Kidney tubule cell (primary cell): ENCODE measurements at places on chromosomes 7 and 10.

- DNase-seq = peak; percentile 46
Observed at GRCh38 chr7:120725376-120726039, 132.4 kb downstream of the TSPAN12 start.

- no peak for DNase-seq
Observed at GRCh38 chr10:21261842-21262294, 263.6 kb downstream of the SKIDA1 start.

- DNase-seq = peak; percentile 43
Observed at GRCh38 chr7:28533731-28534531, 121.6 kb downstream of the CREB5 start.

DNA sequence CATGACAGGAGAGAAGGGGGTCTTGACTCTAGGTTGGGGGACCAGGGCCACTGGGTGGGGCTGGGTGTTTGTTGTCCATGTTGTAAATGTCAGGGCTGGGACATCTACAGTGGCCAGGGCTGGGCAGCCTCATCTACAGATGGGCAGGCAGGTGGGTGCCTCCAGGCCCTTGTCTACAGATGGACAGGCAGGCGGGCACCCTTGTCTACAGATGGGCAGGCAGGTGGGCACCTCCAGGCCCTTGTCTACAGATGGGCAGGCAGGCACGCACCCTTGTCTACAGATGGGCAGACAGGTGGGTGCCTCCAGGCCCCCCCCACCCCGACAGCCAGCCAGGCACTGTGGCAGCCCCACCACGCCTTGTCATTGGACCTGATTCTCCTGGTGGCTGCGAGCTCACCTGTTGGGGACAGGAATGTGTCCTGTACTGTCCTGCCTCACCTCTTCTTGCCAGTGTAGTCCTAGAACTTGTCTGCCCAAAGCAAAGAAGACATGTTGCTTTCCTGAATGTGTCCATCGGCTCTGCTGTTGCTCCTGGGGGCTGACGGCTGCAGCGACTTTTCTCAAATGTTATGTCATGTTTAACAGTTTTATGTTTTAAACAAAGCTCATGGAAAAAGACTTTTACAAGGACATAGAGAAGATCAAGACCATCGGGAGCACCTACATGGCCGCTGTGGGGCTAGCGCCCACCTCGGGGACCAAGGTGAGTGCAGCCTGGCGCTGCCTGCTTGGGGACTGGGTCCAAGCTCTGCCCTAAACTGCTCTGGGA lies 129.9 kb downstream of the ADCY1 start:
- no peak for DNase-seq

- no peak for DNase-seq
Observed at GRCh38 chr7:143205560-143206293, 16.1 kb upstream of the TAS2R40 start.

DNA sequence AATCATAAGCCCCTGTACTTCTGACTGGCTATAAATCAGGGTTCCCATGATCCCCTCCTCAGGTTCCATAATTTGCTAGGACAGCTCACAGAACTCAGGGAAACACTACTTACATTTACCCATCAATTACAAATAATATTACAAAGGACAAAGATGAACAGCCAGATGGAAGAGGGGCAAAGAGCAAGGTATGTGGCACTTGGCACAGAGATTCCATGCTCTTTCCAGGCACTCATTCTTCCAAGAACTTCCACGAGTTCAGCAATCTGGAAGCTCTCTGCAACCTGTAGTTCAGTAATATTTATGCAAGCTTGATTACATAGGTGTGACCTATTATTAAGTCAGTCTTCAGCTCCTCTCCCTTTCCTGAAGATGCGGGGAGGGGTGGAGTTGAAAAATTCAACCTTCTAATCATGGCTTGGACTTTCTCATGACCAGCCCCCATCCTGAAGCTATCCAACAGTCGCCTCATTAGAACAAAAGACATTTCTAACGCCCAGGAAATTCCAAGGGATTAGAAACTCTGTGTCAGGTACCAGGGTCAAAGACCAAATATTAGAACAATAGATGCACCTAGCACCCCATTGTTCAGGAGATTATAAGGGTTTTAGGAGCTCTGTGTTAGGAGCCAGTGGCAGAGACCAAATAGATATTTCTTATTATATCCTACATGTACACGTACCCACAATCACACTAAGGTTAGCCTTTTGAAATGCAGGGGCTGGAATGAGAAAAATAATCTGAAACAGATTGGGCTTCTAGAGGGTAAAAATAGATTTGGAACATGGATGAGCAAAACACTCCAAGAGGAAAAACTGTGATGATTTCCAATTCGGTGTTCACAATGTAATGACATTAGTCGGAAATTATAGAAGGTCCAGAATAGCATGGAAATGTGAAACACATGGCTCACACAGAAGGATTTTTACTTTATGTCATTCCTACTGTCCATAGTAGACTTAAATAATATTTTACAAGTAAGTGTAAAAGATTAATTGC lies 7.0 kb downstream of the ANKMY2 start:
- DNase-seq = no peak

- DNase-seq = no peak
Observed at GRCh38 chr7:143909863-143910262, 7.9 kb upstream of the TCAF1 start.

DNA sequence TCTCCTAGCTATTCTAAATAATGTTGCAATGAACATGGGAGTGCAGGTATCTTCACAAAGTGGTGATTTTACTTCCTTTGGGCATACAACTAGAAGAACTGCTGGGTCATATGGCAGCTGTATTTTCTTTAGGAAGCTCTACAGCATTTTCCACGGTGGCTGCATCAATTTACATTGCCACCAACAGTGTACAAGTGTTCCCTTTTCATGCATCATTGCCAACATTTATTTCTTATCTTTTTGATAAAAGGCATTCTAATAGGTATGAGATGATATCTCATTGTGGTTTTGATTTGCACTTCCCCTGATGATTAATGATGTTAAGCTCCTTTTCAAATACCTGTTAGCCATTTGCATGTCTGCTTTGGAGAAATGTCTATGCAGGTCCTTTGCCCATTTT lies 52.6 kb downstream of the NT5C2 start:
- no peak for DNase-seq

GRCh38 chr10:127254276-127254675 lies 57.9 kb upstream of the INSYN2A start:
- DNase-seq = no peak

- no peak for DNase-seq
Observed at GRCh38 chr10:103669243-103669929, 175.9 kb downstream of the NEURL1 start.

GRCh38 chr10:77975086-77975666 lies 48.6 kb upstream of the DLG5 start:
- no peak for DNase-seq
